Stimulated activated CD8-positive, alpha-beta memory T cell treated with anti-CD3 and anti-CD28 coated beads, Interleukin-4, amount 100 ng/mL, for 1 hour (primary cell): ENCODE measurements at places on chromosomes 11 and 22.
A peak's percentile ranks its signal among the peaks of the same experiment; 100 is the strongest.

GRCh38 chr11:2196970-2197770, 25.6 kb upstream of the TH start:
- DNase-seq: peak; percentile 32

DNA sequence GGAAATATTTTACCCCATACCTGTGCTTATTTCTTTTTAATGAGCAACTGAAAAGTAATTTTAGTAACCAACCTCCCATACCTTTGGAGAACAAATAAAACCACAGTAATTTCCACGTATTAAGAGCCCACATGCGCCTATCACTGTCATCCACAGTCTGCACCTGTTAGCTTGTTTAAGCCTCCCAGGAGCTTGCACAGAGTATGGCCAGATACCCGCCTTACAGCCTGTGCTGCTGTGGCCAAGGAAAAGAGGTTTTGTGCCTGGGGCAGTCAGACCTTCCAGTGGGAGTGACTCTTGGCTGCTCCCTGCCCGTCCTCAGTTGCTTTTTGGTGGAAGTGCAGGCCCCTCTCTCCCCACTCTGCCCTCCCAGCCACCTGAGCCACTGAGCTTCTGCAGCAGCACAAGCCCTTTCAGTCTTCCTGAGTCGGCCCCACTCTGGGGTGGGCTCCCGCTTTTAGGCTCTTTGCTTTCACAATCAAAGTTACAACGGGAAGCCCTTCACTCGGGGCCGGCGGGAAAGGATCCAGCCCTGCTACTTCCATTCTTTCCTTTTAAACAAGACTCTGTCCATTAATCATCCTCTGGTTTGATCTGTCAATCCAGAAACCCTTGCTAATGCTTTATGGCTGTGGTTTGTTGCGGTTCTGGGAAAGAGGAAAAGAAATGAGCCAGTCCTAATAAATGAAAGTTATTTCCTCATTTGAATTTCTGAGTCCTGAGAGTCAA, 308.8 kb downstream of the TBC1D22A start:
- DNase-seq: no peak

GRCh38 chr22:48750826-48751440, 1076.7 kb downstream of the BRD1 start:
- no peak for DNase-seq

GRCh38 chr22:44594951-44595350, 96.9 kb upstream of the RTL6 start:
- DNase-seq: no peak

DNA sequence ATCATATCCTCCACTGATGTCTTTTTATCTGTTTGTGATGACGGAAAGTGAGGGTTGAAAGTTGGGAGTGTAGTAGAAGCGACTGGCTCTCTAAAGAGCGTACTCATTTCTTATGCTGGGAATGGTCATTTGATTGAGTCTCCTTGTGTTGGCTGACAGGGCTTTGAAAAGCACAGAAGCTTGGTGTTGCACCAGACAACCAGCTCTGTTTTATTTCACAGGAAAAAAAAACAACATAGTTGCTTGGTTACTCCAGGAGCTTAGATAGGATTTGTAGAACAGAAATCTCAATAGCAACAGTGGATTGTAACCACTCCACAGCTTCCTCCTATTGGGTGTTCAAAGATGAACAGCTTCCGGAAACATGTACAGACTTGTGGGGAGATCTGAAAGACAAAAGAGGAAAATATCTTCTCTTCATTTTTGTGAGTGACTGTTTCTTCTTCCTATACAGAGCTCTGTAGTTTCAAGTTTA, 2.7 kb downstream of the RBM14 start:
- no peak for DNase-seq
